ENCODE measurements at places on chromosomes 16 and 17.

DNA sequence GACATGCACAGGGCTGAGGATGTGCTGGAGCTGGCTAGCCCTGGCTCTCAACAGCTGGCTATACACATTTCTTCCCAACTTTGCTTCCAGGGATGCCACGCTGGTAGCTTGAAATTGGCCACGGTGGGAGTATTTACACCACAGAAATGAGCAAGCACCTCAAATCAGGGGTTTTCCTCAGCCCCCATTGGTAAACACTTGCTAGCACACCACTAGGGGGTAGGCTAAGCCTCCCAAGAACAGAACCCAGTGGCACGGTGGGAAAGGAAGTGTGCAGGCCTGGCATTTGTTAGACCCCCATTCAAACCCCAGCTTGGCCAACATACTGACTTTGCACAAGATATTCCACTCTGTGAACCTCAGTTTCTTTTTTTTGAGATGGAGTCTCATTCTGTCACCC is 12.9 kb downstream of the DRC3 start:
- DNase-seq, result no peak

- no peak for DNase-seq
Measured at GRCh38 chr16:25060920-25061319, 45.8 kb upstream of the ARHGAP17 start.

GRCh38 chr17:4074831-4075495 is 67.9 kb downstream of the ZZEF1 start:
- peak; percentile 40 for DNase-seq

- no peak for DNase-seq
Measured at GRCh38 chr17:61737820-61738219, 125.5 kb downstream of the BRIP1 start.

- peak; percentile 40 for DNase-seq
Measured at GRCh38 chr17:44911133-44912001, 3.9 kb downstream of the GFAP start.

GRCh38 chr17:8644507-8644902 is 14.0 kb upstream of the MYH10 start:
- DNase-seq, result no peak

GRCh38 chr17:74435775-74436359 is 4.0 kb downstream of the GPRC5C start:
- DNase-seq, result no peak

GRCh38 chr16:29674188-29674587 is 4.8 kb upstream of the QPRT start:
- DNase-seq, result peak; percentile 39

GRCh38 chr17:6355196-6355595 is 79.7 kb downstream of the AIPL1 start:
- no peak for DNase-seq

- DNase-seq, result no peak
Measured at GRCh38 chr16:56344518-56345405, 80.6 kb downstream of the AMFR start.

DNA sequence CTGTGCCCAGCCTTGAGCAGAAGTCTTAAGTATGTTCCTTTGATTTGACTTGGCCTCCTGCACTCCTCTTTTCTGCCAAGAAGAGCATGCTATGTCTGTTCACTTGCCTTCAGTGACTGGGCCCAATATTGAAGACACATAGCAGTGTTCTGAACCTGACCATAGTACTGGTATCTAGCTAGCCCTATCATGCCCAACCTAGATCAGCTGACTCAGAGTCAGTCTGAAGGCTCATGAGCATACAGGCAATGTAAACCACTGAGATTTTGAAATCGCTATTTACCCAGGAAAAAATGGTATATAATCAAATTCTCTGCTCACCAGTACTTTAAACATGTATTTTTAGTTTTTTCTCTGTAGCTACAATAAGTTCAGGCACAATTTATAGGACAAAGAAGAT is 129.4 kb downstream of the TANC2 start:
- DNase-seq, result no peak

GRCh38 chr16:8286348-8286747 is 304.0 kb downstream of the TMEM114 start:
- no peak for DNase-seq

- DNase-seq, result no peak
Measured at GRCh38 chr17:5511401-5512225, 25.2 kb downstream of the MIS12 start.

DNA sequence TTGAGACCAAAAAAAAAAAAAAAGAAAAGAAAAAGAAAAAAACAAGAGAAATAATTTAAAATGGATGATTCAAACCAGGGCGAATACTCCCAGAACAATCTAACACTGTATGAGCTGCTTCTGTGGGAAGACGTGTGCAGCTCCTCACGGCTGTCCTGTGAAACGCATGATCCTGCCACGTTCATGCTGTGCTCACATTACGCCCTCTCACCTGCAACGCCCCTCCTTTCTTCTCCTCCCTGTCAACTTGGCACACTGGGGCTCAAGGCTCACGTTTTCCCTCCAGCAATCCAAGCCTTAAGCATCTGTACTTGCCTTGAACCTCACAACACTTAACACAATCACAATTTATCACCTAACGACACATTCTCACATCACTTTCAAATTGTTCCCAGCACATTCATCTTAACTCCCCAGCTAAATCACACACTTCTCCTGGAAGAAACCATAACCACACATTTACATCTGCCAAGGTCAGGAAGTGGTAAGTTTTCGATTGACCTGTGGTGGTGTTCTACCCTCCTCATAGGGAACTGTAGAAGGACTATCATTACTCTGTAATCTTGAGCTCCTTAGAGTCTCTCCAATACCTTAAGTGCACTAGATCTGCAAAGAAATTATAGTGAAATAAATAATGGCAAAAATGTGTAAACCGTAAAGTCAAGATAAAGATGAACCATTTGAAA is 29.1 kb downstream of the MBTPS1 start:
- DNase-seq, result no peak

DNA sequence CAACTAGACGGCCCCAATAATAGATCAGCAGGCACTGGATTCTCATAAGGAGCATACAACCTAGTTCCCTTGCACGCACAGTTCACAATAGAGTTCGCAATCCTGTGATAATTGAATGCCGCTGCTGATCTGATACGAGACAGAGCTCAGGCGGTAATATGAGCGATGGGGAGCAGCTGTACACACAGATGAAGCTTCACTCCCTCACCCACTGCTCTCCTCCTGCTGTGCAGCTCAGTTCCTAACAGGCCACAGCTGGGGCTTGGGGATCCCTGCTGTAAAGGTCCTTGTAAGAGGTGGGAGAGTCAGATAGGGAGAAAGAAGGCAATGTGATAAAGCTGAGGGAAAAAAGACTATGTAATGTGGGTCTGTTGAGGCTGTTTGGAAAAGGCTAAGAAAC is 577.5 kb downstream of the RBFOX1 start:
- DNase-seq, result no peak

- peak; percentile 49 for DNase-seq
Measured at GRCh38 chr16:88649195-88649923, 1.5 kb downstream of the CYBA start.

- DNase-seq, result peak; percentile 89
Measured at GRCh38 chr17:8119581-8120519, 1.5 kb upstream of the ALOXE3 start.

GRCh38 chr17:71402661-71403141 is 718.1 kb upstream of the SOX9 start:
- DNase-seq, result peak; percentile 55

- DNase-seq, result peak; percentile 80
Measured at GRCh38 chr16:15966836-15967546, 17.6 kb downstream of the ABCC1 start.

GRCh38 chr17:80470603-80471002 is 5.8 kb downstream of the NPTX1 start:
- DNase-seq, result no peak

- DNase-seq, result peak; percentile 10
Measured at GRCh38 chr16:88533932-88534637, 36.1 kb upstream of the ZC3H18 start.

DNA sequence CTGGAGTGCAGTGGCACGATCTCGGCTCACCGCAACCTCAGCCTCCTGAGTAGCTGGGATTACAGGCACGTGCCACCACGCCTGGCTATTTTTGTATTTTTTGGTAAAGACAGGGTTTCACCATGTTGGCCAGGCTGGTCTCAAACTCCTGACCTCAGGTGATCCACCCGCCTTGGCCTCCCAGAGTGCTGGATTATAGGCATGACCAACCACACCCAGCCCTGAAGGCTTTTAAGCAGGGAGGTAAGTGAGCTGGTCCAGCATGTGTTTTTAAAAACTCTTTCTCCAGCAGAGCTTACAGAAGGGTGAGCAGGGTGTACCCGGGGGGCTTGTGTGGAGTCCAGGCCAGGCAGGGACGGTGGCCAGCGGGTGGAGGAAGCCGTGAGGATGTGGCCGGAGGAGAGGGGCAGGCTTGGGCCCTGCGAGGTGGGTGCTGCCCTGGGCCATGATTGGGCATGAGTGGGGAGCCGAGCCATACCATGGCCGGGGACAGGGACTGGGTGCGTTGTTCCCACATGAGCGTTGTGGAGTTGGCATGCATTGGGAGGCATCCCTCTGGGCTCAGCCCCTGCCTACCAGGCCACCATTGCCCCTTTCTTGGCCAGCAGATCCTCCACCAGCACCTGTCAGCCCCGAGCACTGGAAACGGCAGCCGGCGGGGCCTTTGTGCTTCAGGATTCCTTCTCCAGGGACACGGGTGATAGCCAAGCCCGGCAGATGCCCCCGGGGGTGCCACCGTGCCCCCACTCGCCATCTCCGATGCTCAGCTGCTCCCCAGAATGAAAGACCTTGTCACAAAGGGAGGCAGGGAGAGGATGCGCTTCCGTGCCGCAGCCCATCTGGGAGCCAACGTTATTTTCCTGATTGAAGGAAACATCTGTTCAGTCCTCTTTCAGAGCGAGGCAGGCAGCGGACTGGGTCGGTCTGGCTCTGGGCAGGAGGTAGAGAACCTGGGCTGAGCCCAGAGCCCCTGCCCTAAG is 64.5 kb downstream of the RAI1 start:
- no peak for DNase-seq

- peak; percentile 15 for DNase-seq
Measured at GRCh38 chr16:381789-382717, at the start of gene PGAP6. PGAP6 (minus strand) TSS chr16:381978; CDS start chr16:381821, 157 bp downstream.

DNA sequence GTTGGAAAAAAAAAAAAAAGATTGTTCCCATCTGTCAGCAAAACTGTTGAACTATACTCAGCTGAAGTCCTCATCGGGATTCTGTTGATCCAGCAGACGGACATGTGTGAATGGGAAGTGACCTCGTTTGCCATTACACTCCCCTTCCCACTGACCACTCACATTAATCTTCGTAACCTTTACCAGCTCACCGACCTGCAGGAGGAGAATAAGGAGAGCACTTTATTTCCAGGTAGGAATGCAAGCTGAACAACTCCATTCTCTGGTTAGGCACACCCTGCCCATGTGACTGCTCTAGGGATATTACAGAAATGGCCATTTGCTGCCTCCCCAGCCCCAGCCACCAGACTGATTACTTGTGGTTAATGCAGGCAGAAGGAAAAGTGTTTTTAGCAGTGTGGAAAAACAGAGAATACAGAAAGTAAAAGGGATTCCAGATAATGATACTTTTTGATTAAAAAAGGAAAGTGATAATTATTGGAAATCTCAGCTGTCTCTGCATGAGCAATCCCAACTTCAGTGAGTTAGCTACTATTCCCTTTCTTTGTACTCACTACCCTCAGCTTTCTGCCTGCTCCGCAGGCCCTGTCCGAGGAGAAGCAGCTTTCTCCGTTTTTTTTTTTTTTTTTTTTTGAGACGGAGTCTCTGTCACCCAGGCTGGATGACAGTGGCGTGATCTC is 23.6 kb upstream of the YWHAE start:
- DNase-seq, result peak; percentile 64

GRCh38 chr17:64185101-64185500 is 55.2 kb upstream of the ERN1 start:
- DNase-seq, result no peak

DNA sequence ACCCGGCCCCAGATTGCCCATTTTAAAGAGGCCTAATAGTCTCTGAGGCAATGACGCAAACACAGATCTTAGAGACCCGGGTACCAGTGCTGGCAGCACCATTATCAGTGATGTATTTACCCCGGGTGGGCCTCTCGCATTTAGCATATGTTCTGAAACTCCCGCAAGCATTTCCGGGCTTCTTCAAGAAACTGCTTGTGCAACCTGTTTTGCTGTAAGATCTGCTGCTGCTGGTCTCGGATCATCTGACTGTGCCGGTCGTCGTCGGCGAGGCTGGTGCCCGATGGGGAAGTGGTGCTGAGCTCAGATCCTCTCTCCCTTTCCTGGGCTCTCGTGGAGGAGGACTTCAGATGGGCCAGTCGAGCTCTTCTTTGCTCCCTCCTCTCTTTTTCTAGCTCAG is 12.5 kb downstream of the CEP295NL start:
- no peak for DNase-seq

GRCh38 chr16:59088431-59088830 is 354.3 kb upstream of the GOT2 start:
- DNase-seq, result no peak

DNA sequence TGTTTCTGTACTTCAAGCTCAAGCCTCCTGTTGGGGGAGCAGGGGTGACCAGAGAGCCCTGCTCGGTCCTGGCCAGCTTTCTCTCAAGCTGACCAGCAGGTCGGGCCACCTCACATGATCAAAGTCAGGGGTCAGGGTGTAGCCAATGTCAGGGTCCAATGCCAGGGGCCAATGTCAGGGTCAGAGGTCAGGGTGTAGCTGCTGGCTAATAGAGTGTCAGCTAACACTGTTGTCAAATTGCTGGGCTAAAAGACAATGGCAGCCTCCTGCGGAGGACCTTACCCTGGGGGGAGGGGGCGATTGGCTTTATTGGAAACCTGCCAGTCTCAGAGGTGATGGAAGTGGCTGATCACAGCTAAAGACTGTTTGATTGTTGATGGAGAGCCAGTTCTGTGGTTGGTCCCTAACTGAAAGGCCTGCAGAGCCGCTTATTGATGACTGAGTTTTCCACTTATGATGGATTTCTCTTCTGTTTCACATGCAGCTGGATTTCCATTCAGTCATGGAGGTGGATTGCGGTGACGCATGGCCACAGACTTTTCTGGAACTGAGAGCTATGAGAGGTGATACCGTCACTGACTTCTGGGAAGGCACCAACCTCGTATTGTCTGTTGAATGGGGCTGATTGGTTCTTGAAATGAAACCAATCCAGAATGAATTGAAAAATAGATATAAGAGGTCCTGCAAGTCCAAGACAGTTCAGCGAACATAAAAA is 97.4 kb upstream of the ZFHX3 start:
- no peak for DNase-seq

DNA sequence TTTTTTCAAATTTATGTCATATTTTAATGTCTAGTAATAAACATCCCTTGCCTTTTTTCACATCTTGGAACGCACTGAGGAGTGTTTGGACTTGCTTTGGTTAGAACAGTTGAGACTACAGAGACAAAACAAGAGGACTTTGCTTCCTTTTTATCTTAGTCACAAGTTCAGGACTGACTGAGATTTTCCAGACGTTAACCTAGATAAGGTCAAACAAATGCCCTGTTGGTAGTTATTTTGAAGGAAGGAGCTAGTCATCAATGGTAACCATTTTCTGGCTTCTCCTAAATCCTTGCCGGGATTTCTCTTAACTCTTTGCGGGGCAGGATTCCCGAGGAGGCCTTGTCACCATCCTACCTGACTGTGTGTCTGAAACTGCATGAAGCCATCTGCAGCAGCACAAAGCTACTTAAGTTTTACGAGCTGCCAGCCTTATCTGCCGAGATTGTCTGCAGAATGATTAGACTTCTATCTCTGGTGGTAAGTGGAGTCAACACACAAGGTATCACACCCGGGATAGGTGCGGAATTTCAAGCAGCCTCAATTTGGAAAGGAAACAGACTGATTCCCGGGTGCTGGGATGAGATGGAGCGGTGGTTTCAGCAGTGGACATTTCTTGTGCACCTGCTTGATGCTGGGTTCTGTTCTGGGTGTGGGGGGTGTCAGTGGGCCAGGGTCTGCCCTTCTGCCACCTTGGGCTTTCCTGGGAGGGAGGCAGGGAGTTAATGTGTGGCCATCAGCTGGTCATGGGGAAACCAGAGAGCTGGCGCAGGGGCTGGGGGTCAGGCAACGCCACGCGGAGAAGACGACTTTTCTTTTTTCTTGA is 48.3 kb downstream of the RNF213 start:
- DNase-seq, result no peak
